Astrocyte (in vitro differentiated cells and primary cell): ENCODE measurements at places on chromosomes 5 and 9. TPM values are rescaled to one million over a fixed set of nuclear protein-coding genes. Genes with fewer than 3 reads are reported as not detected.

DNA sequence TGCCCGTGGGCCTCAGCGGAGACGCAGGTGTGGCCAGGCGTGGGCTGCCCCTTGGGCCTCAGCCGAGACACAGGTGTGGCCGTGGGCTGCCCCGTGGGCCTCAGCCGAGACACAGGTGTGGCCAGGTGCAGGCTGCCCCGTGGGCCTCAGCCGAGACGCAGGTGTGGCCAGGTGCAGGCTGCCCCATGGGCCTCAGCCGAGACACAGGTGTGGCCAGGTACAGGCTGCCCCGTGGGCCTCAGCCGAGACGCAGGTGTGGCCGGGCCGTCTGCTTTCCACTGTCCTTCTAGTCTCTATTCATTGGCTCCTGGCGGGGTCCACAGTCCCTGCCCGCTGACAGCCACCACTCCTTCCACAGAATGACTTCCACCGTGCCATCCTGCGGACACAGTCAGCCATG lies 56.1 kb downstream of the KCNT1 start:
- no peaks in the 10 kb centered on the region for H3K27me3 ChIP-seq
- H3K4me3 ChIP-seq, result no peak overlapping the region
- H3K27ac ChIP-seq, result no peak overlapping the region
- no peaks in the 10 kb centered on the region for H3K4me1 ChIP-seq
- no peak for DNase-seq
- no peaks in the 10 kb centered on the region for H3K36me3 ChIP-seq

Gene PTGES
- 1.2 and 2.5 TPM in 2 replicates for total RNA-seq

DNA sequence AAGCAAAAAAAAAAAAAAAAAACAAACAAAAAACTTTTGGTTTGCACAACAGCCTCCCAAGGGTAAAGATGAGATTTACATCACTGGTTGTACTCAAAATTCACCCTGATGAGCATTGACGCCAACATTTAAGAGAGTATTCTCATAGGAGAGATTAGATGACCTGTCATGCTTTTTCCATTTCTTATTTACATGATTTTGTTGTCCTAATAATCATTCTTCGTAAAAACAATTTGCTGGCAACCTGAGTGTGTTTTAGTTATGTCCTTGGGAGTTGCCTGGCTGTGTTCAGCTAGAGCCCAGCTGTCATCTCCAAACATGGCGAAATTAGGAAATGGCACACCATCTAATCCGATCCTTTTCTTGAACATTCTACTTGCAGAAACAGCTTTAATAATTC lies 186.4 kb upstream of the MRPS30 start:
- no peaks in the 10 kb centered on the region for H3K4me1 ChIP-seq
- no peaks in the 10 kb centered on the region for H3K36me3 ChIP-seq
- no peaks in the 10 kb centered on the region for H3K27me3 ChIP-seq
- H3K27ac ChIP-seq, result no peak overlapping the region
- H3K4me3 ChIP-seq, result no peak overlapping the region

DNA sequence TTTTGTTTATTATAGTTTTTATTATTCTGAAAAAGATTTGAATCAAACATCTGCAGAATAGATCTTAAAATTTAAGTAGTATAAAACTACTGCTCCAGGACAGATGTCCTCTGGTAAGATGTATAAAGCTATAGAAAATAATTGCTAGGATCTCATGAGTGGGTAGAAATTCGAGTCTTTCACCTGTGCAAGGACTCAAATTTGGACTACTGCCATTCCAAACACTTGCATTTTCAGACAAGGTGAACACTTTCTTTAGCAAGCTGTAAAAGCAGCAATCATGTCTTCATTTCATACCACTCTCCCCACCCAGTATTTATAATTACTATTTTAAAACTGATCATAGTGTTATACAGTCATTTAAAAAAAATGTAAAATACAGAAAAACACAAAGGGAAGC lies 20.7 kb downstream of the SKP2 start:
- H3K36me3 ChIP-seq, result peaks cover 63% of the 10 kb centered on the region
- H3K27ac ChIP-seq, result no peak overlapping the region
- H3K4me3 ChIP-seq, result no peak overlapping the region
- DNase-seq, result no peak
- no peaks in the 10 kb centered on the region for H3K27me3 ChIP-seq

Gene SURF6
- 22.2 and 25.1 TPM in 2 replicates for total RNA-seq

GRCh38 chr9:90103771-90104170 lies 499.0 kb downstream of the GADD45G start:
- H3K4me3 ChIP-seq, result no peak overlapping the region
- H3K27ac ChIP-seq, result no peak overlapping the region
- H3K4me1 ChIP-seq, result no peaks in the 10 kb centered on the region
- DNase-seq, result no peak
